ENCODE measurements at places on chromosomes 2 and 18.
A peak's percentile ranks its signal among the peaks of the same experiment; 100 is the strongest.

DNA sequence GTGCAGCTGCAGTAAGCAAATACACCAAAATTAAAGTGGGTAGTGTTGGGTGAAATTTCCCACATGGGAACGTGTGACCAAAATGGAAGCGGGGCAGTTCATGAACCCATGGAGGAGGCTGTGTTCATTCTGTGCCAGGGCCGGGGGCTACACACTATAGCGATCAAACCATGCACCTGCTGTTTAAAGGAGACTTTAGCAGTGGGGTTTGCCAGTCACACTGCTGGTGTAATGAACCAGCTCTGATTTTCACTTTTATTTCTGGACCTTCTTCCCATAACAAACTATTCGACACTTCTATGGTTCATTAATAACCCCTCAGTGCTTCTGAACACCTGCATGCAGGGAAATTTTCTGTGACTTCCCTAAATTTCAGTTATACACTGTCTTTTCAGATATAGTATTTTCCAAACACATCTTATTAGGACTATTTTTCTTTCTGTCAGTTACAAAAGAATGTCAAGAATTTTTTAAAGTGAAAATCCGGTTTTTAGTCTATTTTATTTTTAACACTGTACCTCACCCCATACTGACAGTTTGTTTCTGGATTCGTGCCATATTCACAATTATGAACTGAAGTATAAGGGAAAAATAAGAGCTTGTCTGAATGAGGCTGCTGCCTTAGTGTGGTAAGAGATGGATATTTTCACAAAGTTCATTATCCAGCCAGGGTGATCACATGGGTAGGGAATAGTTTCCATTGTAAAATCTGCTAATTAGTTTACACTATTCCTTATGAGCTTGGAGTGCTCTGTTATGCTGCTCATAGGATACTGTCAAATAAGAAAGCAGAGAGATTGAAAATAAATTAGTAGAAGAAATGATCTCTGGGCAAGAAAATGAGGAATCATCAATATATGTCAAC is 111.3 kb upstream of the CAVIN2 start:
- DNase-seq = no peak

- no peak for DNase-seq
These were observed 6.3 kb downstream of the COBLL1 start for GRCh38 chr2:164835302-164835701.

DNA sequence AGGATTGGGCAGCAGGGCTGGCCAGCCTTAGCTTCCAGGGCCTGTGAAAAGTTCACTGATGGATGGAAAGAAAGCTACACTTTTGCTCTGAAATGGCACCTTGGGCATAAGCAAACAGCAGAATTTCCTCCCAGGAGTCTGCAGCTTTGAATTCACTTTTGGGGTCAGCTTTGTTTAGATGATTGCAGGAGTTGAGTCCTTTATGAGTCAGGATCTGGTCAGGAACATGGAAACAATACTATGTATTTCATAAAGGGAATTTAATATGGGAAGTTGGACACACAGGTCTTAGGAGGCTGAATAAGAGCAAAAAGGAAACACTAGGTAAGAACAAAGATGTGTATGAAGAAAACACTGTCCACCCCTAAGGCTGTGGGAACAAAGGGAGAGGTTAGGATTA is 345.3 kb downstream of the TSN start:
- DNase-seq = no peak

DNA sequence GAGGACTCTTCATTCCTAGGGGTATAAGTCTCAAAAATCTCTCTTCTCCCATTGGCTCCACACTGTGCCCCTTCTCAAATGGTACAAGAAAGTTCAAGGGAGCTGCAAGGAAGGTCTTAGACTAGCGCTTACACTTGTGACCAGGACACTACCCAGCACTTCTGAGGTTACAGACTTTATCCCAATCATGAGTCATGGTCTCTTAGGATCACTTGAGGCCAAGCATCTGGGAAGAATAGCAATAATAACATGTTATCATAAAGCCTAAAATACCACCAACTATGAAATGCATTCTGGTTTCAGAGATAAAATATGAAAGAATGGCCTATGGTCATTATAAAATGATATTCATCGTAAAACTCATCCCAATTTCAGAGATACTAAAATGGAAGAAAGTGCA is 309.9 kb upstream of the PKDCC start:
- no peak for DNase-seq

DNA sequence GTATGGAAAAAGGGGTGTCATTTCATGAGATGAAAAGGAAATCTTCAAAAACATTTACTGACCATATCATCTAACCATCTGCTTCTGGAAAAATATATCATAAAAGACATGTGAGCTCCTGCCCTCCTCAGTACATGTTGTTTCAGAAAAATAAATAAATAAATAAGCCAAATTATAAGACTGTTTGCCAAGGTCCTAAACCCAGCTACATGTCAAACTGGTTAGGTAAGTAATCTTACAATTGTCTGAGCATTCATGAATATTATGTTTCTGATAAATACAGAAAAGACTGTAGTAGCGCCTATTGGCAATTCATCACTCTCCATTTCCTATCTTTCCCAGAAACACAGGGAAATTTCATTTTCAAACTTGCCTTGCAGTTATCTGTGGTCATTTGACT is 138.9 kb upstream of the SETBP1 start:
- no peak for DNase-seq

GRCh38 chr2:219519526-219519916 is 5.2 kb downstream of the ASIC4 start:
- no peak for DNase-seq

GRCh38 chr18:64674694-64675093 is 525.8 kb upstream of the LINC00305 start:
- DNase-seq = no peak

DNA sequence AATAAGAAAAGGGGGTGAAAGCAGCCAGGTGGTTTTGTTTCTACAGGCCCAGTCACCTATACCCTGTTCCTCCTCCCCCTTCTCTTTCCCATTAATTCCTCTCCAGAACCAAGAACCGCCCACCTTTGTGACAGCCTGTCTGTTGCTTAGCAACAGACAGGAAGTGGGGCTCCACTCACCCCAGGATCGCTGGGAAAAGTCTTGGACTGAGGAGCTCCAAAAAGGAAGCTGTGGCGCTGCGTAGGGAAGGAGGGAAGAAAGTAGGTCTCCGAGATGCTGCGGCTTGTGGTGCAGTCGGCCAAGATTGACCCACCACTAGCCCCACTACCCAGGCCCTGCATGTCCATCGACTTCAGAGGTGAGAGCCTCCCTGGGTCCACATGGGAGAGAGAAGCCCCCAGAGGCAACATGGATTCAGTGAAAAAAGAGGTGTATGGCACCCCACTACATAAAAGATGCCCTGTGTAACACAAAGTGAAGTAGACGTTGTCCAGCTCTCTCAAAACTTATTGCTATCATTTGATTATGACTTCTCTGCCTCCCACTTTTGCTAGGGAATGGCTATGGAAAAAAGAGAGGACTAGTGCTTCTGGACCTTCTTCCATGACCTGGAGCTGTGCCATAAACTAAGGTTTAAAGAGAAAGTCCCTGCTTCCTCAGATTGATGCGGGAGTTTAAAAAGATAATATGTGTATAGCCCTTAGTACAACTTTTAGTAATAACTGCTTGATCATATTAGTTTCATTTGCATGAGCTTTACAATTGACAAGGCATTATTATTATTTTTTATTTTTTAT is at the start of gene FER1L5:
FER1L5 (plus strand) TSS at position 201 of the 797 bp plus-strand sequence; CDS start at position 274, 73 bp downstream.
- DNase-seq = no peak

DNA sequence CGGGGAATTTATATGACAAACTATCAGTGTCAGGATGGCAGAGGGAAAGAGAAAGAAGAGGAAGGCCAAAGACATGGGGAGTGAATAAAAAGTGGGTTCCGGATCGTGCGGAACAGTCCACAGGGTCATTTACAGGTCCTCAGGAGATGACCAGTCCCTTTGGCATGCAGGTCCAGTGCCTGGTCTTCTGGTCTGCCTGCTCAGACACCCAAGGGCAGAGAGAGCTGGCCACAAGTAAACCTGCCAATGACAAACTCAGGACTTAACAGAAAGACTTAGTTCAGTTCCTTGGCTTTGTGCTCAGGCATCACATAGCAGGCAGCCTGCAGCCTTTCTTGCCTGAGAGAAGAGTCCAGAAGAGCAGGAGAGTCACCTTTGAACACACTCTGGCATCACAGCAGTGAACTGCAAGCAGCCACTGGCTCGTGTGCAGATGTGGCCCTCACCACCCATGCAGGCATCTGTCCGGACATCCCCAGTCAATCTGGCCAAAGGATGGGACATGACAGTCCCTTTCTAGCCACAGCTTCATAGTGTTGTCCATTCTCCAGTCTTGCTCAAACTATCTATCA is 14.0 kb downstream of the TMEM127 start:
- DNase-seq = no peak

DNA sequence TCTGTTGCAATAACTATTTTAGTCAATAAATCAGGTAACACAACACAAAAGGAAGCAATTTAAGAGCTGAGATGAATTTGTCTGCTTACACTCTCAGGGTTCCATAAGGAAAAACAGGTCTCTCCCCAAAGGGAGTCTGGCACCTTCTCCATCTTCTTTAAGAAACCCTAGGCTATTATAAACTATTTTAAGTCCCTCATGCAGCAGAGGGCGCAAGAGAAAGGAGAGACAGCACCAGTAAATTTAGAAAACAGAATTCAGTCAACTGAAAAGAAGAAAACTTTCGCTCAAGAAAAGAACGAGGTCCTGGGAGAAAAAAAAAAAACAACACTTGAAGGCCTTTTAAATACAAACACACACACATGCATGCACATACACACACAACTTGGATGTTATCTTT is 19.1 kb downstream of the SULT1C4 start:
- no peak for DNase-seq

DNA sequence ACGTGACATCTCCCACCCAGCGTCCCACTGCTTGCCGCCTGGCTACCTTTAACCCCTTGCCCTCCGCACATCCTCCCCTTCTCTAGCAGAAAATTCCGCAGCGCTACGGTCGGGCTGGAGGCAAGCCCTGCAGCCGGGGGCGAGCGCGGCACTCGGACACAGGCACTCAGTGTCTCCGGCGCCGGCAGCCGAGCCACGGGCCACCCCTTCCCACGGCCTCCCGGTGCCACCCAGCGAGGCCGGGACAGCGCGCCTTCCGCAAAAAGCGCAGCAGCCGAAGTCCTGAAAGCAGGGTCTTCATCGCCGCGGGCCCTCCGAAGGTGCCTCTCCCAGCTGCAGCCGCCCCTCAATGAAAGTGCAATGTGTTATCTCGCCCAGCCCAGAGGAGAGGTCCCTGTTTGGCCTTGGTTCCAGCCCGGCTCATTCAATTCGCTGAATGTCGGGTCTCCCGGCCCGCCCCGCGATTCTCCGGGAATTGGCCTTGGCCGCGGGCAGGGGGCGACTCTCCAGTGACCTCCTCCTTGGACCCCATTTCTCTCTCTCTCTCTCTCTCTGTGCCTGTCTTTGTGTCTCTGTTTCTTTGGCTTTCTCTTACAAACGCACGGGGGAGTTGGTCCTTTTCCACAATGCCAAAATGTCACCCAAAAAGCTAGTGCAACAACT is 1.1 kb downstream of the DLGAP1 start:
- peak; percentile 21 for DNase-seq

DNA sequence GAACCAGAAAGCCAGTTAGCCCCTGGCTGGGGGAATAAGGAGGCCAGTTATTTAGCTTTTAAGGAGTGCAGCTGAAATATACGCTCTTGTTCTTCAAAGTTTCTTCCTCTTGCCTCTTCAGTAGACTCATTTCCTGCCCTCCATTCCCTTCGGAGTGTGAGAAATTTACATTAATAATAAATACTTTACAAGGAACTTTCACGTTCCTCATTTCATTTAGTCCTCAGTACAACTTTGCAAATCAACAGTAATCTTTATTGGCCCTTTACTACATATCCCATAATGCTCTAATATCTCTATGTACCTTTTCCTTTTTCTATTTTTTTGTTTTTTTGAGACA is 15.6 kb downstream of the PLCD4 start:
- DNase-seq = no peak

DNA sequence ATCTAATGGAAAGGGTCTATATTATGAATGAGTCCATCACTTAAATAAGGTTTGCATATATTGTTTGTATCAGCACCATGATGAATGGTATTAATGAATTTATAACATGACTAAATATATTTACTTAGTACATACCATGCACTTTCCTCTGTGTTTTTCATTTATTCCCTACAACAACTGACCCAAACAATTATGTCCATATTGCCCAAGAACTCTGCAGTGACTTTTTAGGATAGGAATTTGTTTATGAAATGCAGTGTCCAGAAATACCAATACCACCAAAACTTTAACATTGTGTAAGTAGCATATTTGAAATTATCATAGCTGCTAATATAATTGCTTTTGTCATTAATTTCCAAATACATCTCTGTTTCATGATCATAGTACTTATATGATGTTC is 119.7 kb downstream of the WDR7 start:
- DNase-seq = no peak

DNA sequence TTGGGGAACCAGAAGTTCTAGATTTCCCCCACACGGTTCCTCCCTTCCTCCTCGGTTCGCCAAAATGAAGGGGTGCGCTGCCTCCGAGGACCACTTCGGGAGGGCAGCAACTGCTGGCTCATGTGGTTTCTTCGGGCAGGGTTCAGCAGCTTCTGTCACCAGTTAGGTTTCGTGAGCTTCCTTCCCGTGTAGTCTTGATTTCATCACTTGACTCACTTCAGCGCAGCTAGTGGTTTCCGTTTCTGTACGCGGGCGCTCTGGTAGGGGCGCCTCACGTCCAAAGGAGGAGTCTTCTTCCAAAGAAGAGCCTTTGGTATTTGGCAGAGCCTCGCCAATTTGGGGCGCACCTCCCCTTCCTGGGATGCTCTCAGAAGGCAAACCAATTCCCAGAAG is 485 bp upstream of the GALNT3 start:
- DNase-seq = peak; percentile 84

GRCh38 chr2:204251158-204251997 is 293.9 kb upstream of the PARD3B start:
- no peak for DNase-seq

- no peak for DNase-seq
These were observed 29.4 kb upstream of the IGFBP2 start for GRCh38 chr2:216603884-216604245.

DNA sequence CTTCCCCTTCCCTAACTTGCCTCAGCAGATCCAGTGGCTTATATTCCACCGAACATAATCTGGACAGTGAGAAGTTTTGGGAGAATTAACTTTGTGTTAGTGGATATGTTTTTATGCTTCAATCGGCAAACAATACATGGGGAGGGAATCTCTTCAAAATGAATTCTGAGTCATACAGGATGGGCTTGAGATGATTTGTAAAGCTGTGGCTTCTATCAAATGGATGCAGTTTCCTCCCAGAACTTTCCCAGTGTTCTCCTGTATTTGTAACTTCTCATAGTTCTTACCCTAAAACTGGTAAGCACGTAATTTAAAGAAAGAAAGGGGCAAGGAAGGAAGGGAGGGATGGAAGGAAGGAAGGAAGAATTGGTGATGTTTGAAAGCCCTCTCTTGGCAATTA is 36.8 kb downstream of the PDCL3 start:
- DNase-seq = no peak

GRCh38 chr2:222708274-222708710 is 36.8 kb downstream of the MOGAT1 start:
- peak; percentile 43 for DNase-seq

- DNase-seq = no peak
These were observed 72.5 kb downstream of the GPR39 start for GRCh38 chr2:132489150-132489549.

- no peak for DNase-seq
These were observed 74.0 kb downstream of the CMPK2 start for GRCh38 chr2:6791682-6792081.

Measured in GM20000 (cell line).